ENCODE measurements at places on chromosomes 5 and 9.

DNA sequence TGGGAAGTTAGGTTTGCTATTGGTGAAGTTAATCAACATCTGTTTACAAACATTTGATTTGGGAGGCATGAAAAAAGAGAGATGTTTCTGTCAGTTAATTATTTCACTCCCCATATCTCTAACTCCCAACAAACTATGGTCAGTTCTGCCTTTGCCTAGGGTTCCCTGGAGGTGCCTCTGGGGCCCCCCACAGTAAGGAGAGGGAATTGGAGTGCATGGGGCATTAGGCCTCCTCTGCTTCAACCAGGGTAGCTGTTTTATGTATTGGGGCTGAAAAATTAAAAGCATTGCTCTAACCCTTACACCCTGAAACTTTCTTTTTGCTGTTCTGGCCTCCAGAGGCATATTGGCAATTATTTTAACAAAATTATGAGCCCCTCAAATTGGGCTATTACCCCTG, 32.3 kb downstream of the RUSC2 start:
- DNase-seq: no peak

- DNase-seq: no peak
These were observed 62.1 kb upstream of the RXRA start for GRCh38 chr9:134264169-134264568.

- peak; percentile 50 for DNase-seq
These were observed at the start of gene SPEF2 for GRCh38 chr5:35617435-35618303. TSS of gene SPEF2 (plus strand) at chr5:35617863. CDS start at chr5:35617998, 135 bp downstream.

- no peak for DNase-seq
These were observed 5.5 kb downstream of the PCDH1 start for GRCh38 chr5:141872496-141873356.
